ENCODE measurements at places on chromosomes 5 and 9.

DNA sequence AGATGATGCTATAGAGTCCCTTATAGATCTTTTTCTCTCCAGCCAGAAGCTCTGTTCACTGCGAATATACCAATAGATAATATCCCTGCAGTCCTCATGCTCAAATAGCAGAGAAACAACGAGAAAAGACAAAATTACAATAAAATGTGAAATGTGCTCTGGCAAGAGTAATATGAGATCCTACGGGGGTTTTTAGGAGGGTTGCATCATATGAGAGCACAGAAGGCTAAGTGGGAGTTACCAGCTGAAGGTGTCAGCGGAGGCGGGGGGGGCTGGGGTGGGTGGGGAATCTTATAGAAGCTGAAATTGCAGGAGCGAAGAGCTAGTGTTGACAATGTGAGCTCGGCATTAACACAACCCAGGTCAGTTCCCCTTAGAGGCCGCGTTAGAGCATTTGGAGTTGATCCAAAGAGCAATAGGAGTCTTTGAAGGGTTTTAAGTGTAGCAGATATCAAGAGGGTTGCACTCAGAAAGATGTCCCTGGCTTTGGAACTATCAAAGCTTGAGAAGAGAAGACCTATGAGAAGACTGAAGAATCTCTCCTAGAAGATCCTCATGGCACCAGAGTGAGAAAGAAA, 109.7 kb downstream of the BASP1 start:
- DNase-seq = no peak

DNA sequence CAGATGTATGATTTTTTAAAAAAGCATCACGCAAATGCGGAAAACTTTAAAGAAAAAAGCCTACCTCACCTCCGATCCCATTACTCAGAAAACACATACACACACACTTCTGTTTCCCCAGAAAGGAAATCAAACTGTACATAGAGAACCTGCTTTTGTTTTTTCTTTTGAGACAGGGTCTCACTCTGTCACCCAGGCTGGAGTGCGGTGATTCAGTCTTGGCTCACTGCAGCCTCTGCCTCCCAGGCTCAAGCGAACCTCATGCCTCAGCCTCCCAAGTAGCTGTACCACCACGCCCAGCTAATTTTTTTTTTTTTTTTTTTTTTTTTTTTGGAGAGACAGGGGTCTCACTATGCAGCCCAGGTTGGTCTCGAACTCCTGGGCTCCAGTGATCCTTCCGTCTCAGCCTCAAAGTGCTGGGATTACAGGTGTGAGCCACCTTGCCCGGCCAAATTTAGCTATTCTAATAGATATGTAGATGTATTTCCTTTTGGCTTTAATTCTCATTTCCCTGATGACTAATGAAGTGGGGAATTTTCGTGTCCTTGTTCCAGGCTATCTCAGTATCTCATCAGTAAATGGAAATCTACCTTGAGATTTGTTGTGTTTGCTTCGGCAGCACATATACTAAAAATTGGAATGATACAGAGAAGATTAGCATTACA, 25.7 kb upstream of the EEIG1 start:
- no peak for DNase-seq

DNA sequence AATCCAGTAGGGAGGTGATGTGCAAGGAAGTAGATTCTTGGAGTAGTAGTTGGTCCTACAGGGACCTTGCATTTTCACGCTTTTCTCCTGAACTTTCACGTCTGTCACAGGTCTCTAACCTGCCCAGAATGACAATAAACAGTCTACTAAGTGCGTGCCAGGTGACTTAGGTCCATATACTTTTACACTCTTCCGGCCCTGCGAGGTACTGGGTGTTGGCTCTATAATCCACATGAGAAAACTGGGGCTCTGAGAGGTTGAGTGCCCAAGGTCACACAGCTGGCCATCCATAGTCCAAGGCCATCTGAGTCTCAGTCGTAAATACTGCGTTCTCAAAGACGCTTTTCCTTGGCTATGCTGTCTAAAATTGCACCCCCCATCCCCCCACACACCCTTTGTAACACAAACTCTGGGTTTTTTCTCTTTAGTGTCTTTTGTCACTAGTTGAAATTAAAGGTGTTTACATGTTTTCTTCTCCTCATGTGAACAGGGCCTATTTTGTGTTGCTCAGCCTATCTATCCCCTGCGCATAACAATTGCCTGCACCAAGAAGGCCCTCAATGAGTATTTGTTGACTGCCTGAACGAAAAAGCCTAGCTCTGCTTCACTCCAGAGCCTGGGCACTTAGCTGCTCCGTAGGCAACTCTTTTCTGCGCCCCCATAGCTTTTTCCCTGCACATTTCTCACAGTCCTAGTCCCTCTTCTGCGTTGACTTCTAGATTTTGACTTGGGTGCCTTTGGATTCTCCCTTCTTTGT, 943 bp downstream of the SFXN1 start:
- no peak for DNase-seq

DNA sequence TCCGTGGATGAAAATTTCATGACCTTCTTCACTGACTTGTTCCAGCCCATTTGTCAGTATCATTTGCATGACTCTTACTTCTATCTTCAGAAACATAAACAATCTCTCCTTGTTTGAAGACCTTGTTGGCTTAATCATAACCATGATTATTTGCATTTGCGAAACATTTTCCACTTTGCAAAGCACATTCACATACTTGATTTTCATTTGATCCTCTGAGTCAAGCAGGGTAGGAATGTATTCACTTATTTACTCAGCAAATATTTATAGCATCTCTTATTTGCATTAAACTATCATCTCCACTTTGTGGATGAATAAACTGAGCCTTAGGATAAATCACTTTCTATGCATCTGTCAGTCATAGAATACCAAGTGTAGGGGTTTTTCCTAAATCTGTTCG, 343.0 kb upstream of the SGCD start:
- DNase-seq = no peak

DNA sequence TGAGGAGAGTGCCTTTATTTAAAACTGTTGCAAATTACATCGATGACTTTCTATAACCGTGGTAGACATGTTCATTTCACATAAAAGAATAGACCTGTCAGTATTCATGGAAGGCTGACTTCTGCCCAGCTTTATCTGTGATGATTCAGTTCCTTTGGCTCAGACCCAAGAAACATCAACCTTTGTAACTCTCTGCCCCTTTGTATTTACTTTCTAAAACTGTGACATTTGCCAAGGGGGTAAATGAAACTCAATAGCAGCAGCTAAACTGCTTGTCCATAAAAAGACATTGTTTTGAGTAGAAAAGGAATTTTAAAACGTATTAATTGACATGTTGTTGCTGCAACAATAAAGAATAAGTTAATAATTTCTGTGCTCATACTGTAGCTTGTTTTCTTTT, 137.8 kb upstream of the ANKH start:
- DNase-seq = no peak

DNA sequence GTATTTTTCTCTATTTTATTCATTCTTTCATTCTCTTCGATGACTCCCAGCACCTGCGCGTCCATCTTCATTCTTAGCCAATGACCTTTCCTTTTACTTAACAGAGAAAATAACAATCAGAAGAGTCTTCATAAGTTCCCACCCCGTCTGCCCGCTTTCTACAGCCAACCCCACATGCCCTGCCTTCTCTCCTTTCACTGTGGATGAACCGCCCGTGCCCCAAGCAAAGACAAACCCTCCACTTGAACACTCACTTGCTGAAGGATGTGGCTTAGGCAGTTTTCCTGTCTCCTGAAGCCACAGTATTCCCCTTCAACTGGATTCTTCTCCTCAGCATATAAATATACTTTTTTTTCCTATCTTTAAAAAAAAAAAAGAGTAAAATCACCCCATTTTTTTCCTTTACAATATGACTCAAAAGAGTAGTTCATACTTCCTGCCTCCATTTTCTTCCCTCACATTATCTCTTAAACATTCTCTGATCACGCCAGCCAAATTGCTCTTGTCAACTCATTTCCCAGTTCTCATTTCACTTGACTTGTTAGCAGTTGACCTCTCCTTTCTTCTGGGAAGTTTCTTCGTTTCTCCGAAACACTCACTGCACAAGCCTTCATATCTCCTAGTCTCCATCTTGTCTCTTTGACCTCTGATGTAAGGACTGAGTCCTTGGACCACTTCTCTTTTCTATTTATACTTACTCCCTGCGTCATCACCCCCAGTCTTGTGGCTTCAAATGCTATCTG, 11.1 kb downstream of the NIPSNAP3B start:
- no peak for DNase-seq

GRCh38 chr9:571066-571465, 270.4 kb upstream of the DMRT1 start:
- DNase-seq = no peak

DNA sequence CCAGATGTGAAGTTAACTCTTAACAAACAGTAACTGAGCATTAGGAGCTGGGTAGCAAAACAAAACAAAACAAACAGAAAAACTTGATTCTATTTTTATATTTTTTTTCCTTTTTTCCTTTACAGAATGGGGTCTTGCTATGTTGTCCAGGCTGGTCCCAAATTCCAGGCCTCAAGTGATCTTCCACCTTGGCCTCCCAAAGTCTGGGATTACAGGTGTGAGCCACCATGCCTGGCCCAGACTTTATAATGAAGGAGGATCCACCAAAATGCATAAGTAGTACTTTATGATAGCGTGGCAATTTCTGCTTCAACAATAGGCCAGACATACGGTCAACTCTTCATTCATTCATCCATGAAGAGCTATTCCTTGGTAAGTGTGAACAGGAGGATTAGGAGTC, 5.9 kb upstream of the IQGAP2 start:
- DNase-seq = no peak

DNA sequence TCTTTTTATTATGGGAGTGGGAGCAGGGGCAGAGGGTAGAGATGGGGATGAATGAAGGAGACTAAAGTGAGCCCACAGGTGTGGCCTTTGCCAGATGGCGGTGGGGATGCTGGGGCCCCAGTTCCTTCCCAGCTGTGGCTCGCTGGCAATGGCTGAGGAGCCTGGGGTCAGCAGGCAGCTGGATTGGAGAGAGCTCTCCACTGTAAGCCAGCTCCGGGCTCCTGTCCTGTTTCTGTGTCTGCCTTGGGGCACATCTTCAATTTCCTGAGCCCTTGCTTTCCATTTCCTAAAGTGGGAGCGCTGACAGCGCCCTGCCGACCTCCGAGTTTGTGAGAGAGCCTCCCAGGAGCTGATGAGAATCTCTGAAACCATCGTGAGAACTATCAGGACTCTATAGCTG, 75.6 kb upstream of the SPRY4 start:
- DNase-seq = no peak

- no peak for DNase-seq
Observed at GRCh38 chr9:107554636-107555035, 65.1 kb upstream of the KLF4 start.

- no peak for DNase-seq
Observed at GRCh38 chr5:56706504-56706903, 108.8 kb upstream of the MAP3K1 start.

DNA sequence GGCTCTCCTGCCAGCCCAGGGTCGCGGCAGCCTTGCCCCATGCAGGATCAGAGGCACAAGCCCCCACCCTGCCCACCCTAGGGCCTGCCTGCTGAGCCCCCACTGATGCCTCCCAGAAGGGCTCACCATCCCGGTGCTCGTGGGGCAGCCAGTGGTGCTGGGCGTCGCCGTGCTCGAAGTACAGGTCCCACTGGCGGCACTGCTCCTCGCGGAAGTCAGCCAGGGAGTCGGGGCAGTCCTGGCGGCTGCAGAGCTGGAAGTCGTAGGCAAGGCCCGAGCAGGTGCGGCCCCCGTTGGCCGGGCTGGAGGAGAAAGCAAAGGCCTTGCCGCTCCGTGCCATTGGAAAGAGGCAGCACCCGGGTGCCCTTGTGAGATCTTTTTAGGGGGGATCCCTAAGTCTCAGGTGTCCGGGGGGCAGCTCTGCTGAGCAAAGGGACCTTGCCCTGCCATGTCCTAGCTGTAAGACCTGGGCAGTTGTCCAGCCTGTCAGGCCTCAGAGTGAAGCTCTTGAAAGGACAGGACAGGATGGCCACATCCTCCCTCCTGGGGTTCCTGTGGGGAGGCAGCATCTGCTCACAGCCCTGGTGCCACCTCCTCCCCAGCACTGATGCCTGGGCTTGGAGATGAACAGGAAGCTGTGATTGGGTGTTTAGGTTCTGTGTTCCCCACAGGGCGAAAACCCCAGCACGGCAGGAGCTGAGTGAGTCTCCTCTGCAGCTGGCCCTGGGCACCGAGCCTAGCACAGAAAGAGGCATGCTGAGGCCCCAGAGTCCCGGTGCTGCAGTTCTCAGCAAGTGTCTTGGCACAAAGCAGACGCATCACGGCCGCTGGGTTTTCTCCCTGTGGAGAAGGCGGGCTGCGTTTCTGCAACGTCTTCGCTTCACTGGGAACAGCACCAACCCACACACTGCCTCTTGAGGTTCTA, 77.7 kb downstream of the ZNF354C start:
- DNase-seq = no peak

DNA sequence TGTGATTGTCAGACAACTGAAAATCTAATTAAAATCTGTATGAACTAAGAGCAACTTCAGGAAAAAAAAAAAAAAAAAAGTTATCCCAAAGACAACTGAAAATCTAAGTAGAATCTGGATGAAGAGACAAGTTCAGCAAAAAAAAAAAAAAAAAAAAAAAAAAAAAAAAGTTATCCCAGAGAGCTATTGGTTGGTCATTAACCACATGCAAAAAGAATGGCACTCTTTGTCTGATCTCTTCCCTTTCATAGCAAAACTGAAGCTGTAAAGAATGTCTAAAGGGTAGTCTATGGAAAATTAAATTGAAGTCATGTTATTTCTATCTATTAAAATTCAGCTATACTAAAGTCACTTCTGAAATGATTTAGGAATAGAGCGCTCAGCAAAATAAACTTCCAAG, 32.9 kb downstream of the STRBP start:
- DNase-seq = no peak

- no peak for DNase-seq
Observed at GRCh38 chr5:73901455-73901854, 275.5 kb downstream of the ARHGEF28 start.

DNA sequence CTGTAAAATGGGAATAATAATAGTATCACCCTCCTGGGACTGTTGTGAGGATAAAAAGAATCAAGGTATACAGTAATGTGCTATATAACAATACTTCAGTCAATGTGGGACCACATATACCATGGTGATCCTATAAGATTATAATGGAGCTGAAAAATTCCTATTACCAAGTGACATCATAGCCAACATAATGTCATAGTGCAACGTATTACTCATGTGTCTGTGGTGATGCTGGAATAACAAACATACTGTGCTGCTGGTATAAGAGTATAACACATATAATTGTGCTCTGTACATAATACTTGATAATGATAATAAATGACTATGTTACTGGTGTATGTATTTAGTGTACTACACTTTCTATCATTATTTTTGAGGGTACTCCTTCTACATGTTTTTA, 38.1 kb downstream of the LIFR start:
- DNase-seq = no peak

All from activated CD8-positive, alpha-beta memory T cell treated with anti-CD3 and anti-CD28 coated beads for 1 hour (primary cell).